ENCODE measurements at places on chromosomes 12 and 14.
A peak's percentile ranks its signal among the peaks of the same experiment; 100 is the strongest.

GRCh38 chr12:121532503-121533393 lies 48.1 kb downstream of the KDM2B start:
- DNase-seq, result no peak

DNA sequence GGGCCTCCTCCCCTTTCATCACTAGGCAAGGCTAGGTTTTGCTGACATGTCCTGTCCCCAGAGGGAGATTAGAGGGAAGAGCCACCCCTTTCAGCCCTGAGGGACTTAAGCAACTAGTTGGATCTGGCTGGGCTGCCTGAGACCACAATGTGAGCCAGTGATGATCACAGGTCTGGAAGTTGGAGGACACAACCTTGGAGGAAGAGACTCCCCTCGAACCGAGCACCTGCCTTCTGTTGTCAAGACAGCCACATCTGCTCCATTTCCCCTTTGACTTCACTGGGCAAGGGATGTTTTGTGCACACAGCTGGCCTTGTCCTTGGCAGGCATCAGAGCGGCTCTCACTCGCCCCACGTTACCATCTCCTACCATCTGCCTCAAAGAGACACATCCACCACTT lies 31.4 kb downstream of the MVK start:
- DNase-seq, result no peak

DNA sequence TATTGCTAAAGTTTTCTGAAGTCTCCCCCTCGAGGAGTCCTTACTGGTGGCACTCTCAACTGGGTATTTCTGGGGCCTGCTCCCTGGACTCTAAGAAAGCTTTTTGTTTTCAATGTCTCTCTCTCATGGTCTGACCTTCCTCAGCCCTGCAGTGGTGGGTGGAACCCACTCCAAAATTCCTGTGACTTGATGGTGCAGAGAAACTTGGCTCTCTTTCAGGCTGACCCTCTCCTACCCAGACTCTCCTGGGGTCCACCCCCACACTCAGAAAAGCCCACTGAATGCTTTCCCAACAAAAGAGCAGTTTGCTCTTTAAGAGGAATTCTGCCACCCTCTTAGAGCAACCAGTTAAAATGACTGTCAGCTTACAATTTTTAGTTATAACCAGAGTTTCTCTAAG lies 967 bp upstream of the PTCSC3 start:
- DNase-seq, result no peak

DNA sequence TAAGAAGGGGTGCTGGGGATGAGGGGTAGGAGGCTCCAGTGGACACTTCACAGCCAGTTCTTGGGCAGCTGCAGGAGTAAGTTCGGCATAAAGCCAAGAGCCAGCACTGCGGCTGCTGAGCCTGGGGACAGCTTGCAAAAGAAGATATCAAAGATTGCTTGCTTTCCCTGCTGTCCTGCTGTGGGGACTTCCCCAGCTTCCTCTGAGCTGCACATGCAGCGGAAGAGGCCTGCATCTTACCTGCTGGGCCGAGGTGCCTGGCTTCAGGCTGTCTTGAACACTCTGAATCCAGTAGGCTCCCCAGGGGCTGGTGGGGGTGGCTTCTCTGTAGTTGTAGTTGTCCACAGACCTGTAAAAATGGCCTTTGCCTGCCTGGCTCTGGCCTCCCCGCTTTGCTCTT lies 1.3 kb downstream of the CHGA start:
- DNase-seq, result no peak

DNA sequence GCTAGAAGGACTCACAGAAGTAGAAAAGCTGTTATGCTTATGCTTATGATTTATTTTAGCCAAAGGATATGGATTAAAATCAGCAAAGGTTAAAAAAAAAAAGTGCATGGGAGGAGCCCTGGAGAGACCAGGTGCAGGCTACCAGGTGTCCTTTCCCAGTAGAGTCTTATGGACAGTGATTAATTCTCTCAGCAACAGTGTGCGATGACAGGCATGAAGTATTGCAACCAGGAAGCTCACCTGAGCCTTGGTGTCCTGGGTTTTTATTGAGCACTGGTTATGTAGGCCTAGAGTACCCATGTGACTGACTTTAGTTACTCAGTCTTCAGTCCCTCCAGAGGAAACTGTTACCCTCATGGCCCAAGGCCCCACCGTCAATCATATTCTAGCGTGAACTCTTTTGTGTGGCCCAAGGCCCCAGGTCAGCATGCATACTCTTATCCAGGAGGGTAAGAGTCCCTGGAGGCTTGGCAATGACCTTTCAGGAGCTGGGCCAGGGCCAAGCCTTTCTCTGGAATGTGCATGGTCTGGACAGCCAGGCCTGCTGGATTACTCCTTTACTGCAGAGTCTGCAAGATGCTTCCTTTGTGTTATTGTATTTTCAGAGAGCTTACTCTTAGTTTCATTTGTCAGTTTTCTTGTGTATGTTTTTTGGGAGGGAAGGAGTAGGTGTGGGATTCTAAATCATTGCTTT lies 69.6 kb upstream of the RD3L start:
- DNase-seq, result no peak

DNA sequence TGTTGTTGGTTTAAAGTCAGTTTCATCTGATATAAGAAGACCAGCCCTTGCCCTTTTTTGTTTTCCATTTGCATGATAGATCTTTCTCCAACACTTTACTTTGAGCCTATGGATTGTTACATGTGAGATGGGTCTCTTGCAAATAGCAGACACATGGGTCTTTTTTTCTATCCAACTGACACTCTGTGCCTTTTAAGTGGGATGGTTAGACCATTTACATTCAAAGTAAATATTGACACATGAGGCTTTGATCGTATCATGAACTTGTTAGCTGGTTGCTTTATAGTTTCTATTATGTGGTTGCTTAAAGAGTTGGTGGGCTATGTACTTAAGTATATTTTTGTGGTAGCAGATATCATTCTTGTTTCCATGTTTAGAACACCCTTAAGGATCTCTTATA lies 213.4 kb upstream of the G2E3 start:
- no peak for DNase-seq

DNA sequence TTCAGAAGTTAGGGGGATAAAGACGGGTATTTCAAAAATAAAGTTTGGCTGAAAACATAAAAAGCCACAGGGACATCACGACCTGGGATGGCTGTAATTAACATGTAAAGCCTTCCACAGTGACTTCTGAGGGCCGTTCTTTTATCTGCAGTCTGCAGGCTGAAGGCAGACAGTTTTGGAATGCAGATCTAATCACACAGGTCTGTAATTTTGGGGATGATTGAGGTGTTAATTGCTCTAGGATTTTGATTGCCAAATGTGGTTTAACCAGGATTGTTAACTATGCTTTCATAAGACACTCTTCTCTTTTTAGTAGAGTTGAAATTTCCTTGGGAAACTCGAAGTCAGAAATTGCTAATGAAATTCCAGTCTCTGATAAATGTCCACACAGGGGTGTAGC lies 355.5 kb downstream of the ATP23 start:
- no peak for DNase-seq

DNA sequence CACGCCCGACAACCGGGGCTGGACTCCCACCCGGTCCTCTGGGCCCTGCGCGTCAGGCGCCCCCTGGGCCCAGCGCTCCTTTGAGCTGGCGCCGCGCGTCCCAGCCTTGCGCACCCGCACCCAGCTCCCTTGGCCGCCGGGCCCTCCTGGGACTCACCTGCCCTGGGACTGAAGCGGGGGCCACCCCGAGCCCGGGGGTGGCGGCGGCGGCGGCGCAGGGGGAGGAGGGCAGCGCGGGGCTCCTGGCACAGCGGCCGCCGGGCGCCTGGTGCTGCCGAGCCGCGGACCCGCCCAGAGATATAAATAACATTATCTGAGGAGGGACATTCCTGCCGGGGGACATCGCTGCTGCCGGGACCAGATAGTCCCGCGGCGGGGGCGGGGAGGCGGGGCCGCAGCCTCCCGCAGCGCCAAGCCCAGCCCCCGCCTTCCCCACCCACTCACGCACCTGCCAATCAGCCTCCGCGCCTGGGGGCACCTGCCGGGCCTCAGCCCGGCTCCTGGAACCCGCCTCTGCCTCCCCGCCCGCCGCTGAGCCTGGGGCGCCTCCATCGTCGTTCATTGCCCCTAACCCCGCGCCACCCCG lies at the start of gene SPTB:
Gene SPTB, minus strand, starts transcription at position 273 of the 586 bp plus-strand sequence. CDS start 56,813 bp downstream, outside the sequence.
- DNase-seq, result peak; percentile 62

GRCh38 chr14:29220072-29220471 lies 453.5 kb downstream of the FOXG1 start:
- no peak for DNase-seq
